ENCODE measurements at places on chromosomes 13 and 19. TPM values are rescaled to one million over a fixed set of nuclear protein-coding genes. Genes with fewer than 3 reads are reported as not detected.

ATP5F1D gene
- total RNA-seq, result 168 TPM

PALM gene
- 17.2 TPM for total RNA-seq

TBCB gene
- 570 TPM for total RNA-seq

GADD45B gene
- 78.0 TPM for total RNA-seq

CYP4F2 gene
- not detected for total RNA-seq

GFY gene
- total RNA-seq, result 0.14 TPM

LYPD3 gene
- total RNA-seq, result 0.36 TPM

IRGC gene
- total RNA-seq, result not detected

FAM83E gene
- 0.36 TPM for total RNA-seq

GJB6 gene
- not detected for total RNA-seq

CNFN gene
- total RNA-seq, result 35.4 TPM

PTGIR gene
- total RNA-seq, result not detected

SIGLEC5 gene
- not detected for total RNA-seq

SLC25A41 gene
- 0.18 TPM for total RNA-seq

FKRP gene
- 20.0 TPM for total RNA-seq

TM9SF2 gene
- 63.3 TPM for total RNA-seq

CDX2 gene
- total RNA-seq, result 0.56 TPM

BLOC1S3 gene
- total RNA-seq, result 22.6 TPM

KLK6 gene
- total RNA-seq, result 1.1 TPM

PTPRS gene
- total RNA-seq, result 30.1 TPM

ANKLE1 gene
- 0.43 TPM for total RNA-seq

LILRA2 gene
- not detected for total RNA-seq

ZNF66 gene
- not detected for total RNA-seq

EXOC3L2 gene
- total RNA-seq, result 1.0 TPM

MUC16 gene
- not detected for total RNA-seq

PSENEN gene
- total RNA-seq, result 282 TPM

LILRB5 gene
- total RNA-seq, result not detected

NDFIP2 gene
- 25.0 TPM for total RNA-seq

EHD2 gene
- 98.0 TPM for total RNA-seq

PLIN5 gene
- total RNA-seq, result not detected

ZNF649 gene
- total RNA-seq, result 0.12 TPM

HSH2D gene
- not detected for total RNA-seq

ATCAY gene
- 0.13 TPM for total RNA-seq

ARHGAP33 gene
- total RNA-seq, result 8.1 TPM

PLD3 gene
- total RNA-seq, result 258 TPM

SCEL gene
- 0.78 TPM for total RNA-seq

ANGPTL8 gene
- not detected for total RNA-seq

PINLYP gene
- total RNA-seq, result 0.18 TPM

EGLN2 gene
- 101 TPM for total RNA-seq

B3GNT8 gene
- not detected for total RNA-seq

SIAH3 gene
- total RNA-seq, result not detected

ICAM4 gene
- not detected for total RNA-seq

TEX30 gene
- 13.8 TPM for total RNA-seq
